Dermis lymphatic vessel endothelial cell (primary cell): ENCODE measurements at places on chromosomes 7 and 10. TPM values are rescaled to one million over a fixed set of nuclear protein-coding genes. Genes with fewer than 3 reads are reported as not detected.

Gene CPN1
- total RNA-seq, result not detected in 2 replicates

Gene LIPM
- total RNA-seq, result not detected in 2 replicates

Gene GIMAP6
- total RNA-seq, result 248 and 292 TPM in 2 replicates

Gene CTAGE8
- not detected in 2 replicates for total RNA-seq

Gene RNF32
- total RNA-seq, result 0.17 and 0.43 TPM in 2 replicates

Gene CYP2C19
- not detected in 2 replicates for total RNA-seq

Gene CLIP2
- total RNA-seq, result 24.2 and 27.1 TPM in 2 replicates

Gene BHLHA15
- 0.77 and 0.87 TPM in 2 replicates for total RNA-seq

Gene GPR37
- total RNA-seq, result 0.22 and 0.43 TPM in 2 replicates

Gene GTF2IRD1
- 4.1 and 4.3 TPM in 2 replicates for total RNA-seq

Gene TRIM50
- total RNA-seq, result not detected in 2 replicates

Gene SPDYE6
- not detected in 2 replicates for total RNA-seq

Gene DPP6
- not detected in 2 replicates for total RNA-seq

Gene ZC3HAV1L
- total RNA-seq, result 15.2 and 20.4 TPM in 2 replicates

Gene FEZF1
- not detected in 2 replicates for total RNA-seq
